ENCODE measurements at places on chromosomes 2 and 18.

- no peak for DNase-seq
Observed at GRCh38 chr2:214244847-214245246, 166.0 kb upstream of the VWC2L start.

DNA sequence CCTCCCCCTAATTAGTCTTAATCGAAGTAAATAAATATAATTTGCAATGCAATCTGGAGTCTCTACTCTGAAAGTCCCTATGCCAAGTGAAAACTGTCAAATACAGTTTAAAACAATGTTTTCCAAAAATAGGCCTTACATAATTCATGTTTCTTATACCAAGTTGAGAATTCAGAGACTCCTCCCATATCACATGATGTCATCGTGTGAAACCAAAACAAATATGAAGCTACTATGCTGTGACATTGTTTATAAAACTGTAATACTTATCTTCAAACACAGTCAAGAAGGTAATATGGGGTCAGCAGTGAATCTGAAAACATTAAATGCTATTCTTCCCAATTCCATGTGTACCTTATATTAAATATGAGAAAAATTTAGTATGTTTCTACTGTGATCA lies 940.2 kb upstream of the FANCL start:
- no peak for DNase-seq

GRCh38 chr2:216636551-216637450 lies 3.6 kb downstream of the IGFBP2 start:
- no peak for DNase-seq

GRCh38 chr2:193679847-193680246 lies 1485.1 kb upstream of the TMEFF2 start:
- no peak for DNase-seq

DNA sequence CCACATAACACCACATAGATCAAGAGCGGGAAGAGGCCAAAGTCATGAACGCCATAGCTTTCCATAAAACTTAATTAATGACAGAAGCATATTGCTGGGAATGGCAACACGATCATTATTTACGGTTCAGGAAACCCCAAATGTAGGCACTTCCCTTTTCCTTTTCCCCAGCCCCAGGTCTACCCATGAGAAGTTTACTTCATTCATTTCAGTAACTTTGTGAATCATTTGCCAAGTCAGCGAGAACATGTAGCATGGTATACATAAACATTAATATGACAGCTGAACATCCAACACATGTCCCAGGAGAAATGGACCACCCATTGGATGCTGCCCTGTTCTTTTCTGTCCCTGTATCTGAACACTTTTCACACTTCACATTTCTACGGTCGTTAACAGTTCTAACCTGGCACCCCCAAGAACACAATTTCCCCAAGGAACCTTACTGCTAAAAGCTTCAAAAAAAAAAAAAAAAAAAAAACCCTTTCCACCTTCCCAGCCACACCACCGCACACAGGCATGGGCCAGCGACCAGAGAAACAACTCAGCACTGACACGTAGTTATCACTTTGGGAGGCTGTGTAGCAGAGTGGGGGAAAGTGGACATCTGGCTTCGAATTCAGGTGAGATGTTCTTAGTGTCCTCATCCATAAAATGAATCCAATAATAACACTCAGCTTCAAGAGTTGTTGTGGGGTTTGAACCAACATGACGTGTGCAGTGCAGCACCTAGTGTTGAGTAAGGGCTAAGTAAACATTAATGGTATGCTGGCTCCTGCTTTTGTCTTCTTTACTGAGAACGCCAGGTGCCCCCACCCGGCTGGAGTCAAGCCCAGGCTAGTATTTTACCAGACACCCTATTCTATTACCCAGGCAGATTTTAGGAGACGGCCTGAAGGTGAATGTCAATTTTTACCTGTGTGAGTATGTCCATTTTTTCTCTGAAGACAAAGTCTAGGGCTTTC lies 371.5 kb downstream of the LNPK start:
- DNase-seq: no peak

GRCh38 chr2:194079989-194080388 lies 1577.0 kb upstream of the SLC39A10 start:
- no peak for DNase-seq

DNA sequence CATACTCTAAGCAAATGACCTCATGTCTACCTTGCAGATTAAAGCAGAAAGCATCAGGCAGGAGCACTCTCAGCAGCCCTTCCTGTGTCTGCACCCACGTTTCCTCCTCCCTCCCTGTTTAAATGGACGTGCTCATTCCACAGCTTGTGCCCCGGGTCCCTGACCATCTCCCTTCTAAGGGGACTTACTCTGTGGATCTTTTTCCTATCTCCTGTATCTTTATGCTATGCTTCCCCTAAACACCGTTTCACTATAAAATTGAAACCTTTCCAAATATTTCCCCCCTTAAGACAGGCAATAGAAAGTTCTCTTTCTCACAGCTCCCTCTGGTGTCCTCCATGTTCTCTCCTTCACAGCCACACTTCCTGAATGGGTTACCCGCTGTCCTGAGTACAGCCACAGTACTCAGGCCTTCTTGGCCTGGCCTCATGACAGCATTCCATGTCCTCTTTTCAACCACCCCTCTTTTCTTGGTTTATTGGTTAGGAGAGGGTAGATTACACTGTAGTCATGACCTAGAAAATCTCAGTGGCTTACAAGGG lies 41.1 kb downstream of the TMEM185B start:
- no peak for DNase-seq

DNA sequence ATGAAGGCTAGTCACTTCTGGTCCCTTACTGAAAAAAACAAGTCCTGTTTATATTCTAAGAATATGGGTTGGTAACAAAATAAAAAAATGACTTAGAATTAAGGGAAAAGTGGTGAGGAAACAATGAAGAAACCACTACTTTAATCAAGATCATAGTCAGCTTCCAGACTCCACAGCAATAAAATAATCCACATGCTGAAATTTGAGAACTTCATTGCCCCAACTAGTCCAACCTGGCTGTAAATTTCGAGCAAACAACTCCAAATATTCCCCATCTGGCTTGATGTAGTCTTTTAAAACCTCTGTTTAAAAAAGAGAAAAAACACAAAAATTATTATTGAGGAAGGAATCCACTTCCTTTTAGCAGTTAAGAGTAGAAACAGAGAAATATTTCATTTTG lies 32.5 kb downstream of the METTL4 start:
- DNase-seq: no peak

GRCh38 chr2:60643747-60644146 lies 90.3 kb upstream of the BCL11A start:
- DNase-seq: no peak

DNA sequence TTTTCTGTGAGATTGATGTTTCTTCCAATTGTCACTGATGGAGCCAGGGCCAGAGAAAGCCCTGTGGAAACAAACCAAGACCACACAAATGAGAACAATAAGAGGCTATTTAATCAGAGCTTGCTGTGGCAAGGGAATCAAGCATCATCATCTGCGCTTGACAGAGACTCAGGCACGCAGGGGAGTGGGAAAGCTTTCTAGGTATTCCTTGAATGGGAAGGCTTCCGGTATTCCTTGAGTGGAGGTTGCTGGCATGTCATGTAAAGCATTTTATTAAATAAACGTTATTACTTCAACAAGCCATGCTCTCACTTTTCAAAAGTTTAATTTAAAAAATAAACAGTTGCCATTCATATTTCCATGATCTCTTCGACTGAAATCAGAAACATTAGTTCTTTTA lies 194.6 kb upstream of the SYT4 start:
- DNase-seq: no peak

GRCh38 chr2:108378851-108379250 lies 1.1 kb downstream of the SULT1C4 start:
- no peak for DNase-seq

- DNase-seq: no peak
Observed at GRCh38 chr18:50751947-50752346, 67.9 kb downstream of the MRO start.

- DNase-seq: no peak
Observed at GRCh38 chr18:47574966-47575365, 323.5 kb upstream of the SKOR2 start.

GRCh38 chr2:119071476-119071875 lies 87.1 kb downstream of the C1QL2 start:
- no peak for DNase-seq

DNA sequence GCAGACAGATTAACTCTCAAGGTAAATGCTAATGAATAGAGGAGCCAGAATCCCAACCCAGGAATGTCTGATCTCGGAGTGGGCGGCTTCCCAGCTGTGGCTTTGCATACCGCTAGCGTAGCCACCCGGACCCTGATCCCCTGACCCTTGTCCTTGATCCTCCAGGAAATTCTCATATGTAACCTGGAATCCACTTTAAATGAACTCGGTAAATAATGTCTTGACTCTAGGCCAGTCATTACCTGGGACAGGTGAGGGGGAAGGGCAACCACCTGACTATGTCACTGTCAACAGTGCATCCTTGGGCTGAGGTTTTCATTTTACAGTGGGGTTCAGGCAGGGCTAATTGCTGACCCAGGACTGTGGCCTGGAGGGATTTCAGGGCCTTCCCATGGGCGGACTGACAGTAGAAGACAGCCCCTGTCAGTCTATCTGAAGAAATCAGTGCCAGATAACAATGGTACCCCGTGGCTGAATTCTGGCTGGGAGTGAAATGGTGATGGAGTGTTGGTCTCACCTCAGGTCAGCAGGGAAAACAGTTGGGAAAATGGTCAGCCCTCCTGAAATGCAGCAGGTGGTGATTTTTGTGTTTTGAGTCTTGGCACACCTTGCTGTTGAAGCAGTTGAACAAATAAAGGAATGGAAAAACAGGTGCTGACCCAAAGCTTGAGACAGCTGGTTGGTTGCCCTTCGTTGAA lies 9.6 kb downstream of the ACKR3 start:
- no peak for DNase-seq

GRCh38 chr2:232890896-232891601 lies 21.0 kb downstream of the SNORC start:
- no peak for DNase-seq

GRCh38 chr18:36490897-36491296 lies 193.4 kb downstream of the FHOD3 start:
- DNase-seq: no peak

- DNase-seq: no peak
Observed at GRCh38 chr2:30257266-30258214, 26.2 kb downstream of the LBH start.

DNA sequence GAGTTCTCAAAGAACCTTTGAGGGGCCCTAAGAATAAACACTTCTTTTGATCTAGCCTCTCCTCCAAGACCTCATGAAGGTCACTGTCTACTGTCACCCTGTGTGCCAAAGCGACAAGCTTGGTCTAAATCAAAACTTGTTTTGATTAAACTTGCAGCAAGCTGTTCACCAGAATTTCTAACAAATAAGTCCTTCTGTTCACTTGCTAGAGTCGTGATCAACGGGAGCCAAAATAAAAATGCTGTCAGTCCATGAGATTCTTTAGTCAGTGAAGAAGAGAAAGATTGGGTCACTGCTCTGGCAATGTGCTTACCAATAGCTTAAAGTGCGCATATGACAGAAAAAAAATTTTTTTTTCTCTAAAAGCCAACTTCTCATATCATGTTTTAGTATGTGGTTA lies 53.9 kb upstream of the GALNT5 start:
- no peak for DNase-seq
